ENCODE measurements at places on chromosomes 2 and 18. TPM values are rescaled to one million over a fixed set of nuclear protein-coding genes. Genes with fewer than 3 reads are reported as not detected.
A peak's percentile ranks its signal among the peaks of the same experiment; 100 is the strongest.

DNA sequence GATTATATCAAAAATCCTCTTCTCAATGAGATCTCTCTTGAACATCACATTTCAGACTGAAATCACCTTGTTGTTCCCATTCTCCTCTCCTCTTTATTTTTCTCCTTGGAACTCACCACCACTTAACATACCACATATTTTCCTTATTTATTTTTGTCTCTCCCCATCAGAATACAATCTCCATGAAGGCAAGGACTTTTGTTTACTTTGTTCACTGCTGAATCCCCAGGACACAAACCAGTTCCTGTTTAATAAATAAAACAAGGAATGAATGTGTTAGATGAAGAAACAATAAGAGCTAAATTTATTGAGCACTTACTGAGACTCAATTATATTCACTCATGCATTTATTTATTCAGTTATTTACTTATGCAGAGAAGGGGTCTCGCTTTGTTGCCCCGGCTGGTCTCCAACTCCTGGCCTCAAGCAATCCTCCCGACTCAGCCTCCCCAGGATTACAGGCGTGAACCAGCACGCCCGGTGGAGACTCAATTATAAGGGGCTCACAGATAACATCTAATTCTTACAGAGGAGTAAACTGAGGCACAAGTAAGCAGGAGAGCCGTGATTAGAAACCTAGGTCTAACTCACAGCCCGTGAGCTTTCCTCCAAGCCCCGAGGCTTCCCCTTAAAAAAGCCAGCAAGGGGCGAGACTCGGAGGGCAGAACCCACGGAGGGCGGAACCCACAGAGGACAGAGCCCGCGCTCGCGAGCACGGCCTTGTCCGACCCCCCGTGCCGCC is 616 bp upstream of the TAF1B start:
- peak overlapping the region; percentile 90 for H3K27ac ChIP-seq
- no peaks in the 10 kb centered on the region for H3K27me3 ChIP-seq
- no peak for DNase-seq

- DNase-seq = no peak
- no peaks in the 10 kb centered on the region for H3K27me3 ChIP-seq
- no peaks in the 10 kb centered on the region for H3K4me1 ChIP-seq
- H3K4me3 ChIP-seq = no peak overlapping the region
- no peak overlapping the region for H3K27ac ChIP-seq
Measured at GRCh38 chr2:42012651-42013050, 35.2 kb upstream of the PKDCC start.

DNA sequence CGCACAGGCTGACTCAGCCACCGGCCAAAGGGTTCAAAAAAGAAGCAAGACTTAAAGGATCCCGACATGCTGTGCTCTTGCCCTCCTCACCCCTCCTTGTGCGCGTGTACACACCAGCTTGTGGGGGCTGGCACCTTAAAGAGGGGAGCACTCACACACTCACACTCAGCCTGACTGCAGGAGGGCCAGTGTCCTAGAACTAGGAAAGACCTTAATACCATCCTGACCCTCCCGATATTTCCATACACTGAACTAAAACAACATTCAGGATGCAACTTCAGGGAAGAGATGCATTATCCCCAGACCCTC is 5.6 kb downstream of the PKDCC start:
- DNase-seq = no peak
- H3K27me3 ChIP-seq = peaks cover 9% of the 10 kb centered on the region
- H3K4me3 ChIP-seq = no peak overlapping the region
- H3K4me1 ChIP-seq = peaks cover 27% of the 10 kb centered on the region

SGPP2 gene
- 85.9 TPM for total RNA-seq

GRCh38 chr2:32135409-32135808 is 30.3 kb upstream of the SLC30A6 start:
- DNase-seq = no peak
- H3K36me3 ChIP-seq = peaks cover 5% of the 10 kb centered on the region
- no peak overlapping the region for H3K4me3 ChIP-seq

DNA sequence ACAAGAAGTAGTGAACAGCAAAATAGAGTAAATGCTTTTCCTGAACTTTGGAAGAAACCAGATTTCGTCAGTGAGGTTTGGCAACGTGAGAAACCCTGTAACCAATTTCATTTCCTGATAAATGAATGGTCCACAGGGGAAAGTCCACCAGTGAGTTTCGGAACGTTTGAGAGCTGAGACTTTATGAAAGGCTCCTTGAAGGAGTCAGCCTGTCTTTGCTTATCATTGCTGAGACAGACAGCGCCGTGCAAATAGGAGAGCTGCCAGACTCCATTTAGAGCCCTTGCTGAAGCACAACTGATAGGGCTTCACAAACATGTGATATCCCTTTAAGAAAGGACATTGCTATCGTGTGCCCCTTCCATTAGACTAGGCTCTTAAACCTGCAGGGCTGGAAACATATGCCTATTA is 121.8 kb upstream of the SMAD7 start:
- peaks cover 28% of the 10 kb centered on the region for H3K4me1 ChIP-seq
- DNase-seq = no peak
- no peak overlapping the region for H3K4me3 ChIP-seq

GPATCH11 gene
- total RNA-seq = 10.2 TPM

DNA sequence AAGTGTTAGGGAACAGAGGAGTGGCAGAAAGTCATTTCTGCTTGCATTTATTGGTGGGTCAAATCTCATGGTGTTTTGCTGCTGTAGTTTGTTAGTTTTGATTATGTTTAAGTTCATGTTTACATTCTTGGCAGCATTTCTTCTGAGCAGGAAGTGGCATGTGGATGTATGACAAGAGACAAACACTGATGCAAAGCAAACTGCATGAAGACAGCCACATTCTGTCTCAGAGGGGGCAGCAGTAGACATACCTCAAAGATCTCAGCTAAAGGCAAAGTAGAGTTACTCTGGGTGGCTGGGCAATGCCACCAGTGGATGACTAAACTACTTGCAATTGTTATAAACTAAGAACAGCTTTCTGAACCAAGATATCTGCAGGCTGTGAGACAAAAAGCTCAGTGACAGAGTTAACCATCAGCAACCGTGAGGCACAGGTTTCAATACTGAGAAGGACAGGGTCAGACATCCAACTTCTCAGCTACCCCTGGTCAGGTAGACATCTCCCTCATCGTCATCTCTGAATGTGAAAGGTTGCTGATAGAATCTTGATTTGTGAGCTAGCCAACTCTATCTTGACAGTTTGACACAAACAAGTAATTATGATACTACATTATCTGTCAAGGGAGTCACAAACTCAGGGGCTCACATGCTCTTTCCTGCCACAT is 16.4 kb downstream of the GALNT3 start:
- H3K27me3 ChIP-seq = peaks cover 1% of the 10 kb centered on the region
- no peaks in the 10 kb centered on the region for H3K36me3 ChIP-seq
- H3K4me1 ChIP-seq = no peaks in the 10 kb centered on the region
- H3K27ac ChIP-seq = no peak overlapping the region

DNA sequence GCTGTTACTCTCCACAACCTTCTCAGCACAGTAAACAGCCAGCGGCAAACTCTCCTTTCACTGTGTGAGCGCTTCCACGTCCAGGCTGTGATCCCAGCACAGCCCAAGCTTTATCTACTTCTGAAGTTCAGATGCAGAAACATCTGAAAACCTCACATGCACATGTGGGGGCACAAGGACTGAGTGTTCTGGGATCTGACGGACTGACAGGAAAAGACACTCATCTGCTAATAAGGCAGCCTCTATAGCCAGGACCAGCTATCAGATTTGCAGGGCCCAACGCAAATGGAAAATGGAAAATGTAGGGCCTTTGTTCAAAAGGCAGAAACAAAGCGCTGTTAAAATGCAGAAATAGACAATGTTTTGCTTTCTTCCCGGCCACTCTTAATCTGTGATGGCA is 133.8 kb upstream of the ARHGAP28 start:
- H3K27ac ChIP-seq = no peak overlapping the region
- no peak overlapping the region for H3K4me3 ChIP-seq
- DNase-seq = no peak
- H3K4me1 ChIP-seq = no peaks in the 10 kb centered on the region

ZNF396 gene
- total RNA-seq = 1.8 TPM

DNAJB2 gene
- 81.5 TPM for total RNA-seq

DNA sequence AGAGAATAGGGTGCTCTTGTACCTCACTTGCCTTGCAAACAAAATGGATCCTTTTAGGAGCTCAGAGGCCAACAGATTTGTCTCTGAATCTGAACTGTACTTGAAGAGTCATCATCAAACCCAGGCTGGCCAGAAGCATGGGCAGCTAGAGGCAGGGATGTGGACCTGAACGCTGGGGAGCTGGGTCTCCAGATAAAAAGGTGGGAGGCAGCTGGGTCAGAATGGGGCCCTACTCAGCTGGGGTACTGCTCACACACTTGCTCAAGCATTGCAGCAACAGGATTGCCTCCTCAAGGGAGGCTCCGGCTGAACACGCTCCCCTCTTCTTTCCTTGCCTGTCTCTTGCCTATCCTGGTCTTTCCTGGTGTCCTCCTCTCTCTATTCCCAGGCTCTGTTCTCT is 57.3 kb upstream of the SIX3 start:
- no peak overlapping the region for H3K27ac ChIP-seq
- H3K27me3 ChIP-seq = no peaks in the 10 kb centered on the region
- no peak overlapping the region for H3K4me3 ChIP-seq
- H3K36me3 ChIP-seq = no peaks in the 10 kb centered on the region
- H3K4me1 ChIP-seq = no peaks in the 10 kb centered on the region

PLEKHH2 gene
- total RNA-seq = 32.2 TPM

SLC30A3 gene
- 0.55 TPM for total RNA-seq

ADAM23 gene
- total RNA-seq = 0.89 TPM
